Stimulated activated CD8-positive, alpha-beta memory T cell treated with anti-CD3 and anti-CD28 coated beads, Interleukin-7, amount 100 ng/mL, for 24 hours (primary cell): ENCODE measurements at places on chromosomes 5 and 9.

GRCh38 chr5:141420855-141421488 is at the start of gene PCDHGA11:
PCDHGA11 (plus strand) TSS chr5:141421051; CDS start chr5:141421228, 177 bp downstream.
- no peak for DNase-seq

DNA sequence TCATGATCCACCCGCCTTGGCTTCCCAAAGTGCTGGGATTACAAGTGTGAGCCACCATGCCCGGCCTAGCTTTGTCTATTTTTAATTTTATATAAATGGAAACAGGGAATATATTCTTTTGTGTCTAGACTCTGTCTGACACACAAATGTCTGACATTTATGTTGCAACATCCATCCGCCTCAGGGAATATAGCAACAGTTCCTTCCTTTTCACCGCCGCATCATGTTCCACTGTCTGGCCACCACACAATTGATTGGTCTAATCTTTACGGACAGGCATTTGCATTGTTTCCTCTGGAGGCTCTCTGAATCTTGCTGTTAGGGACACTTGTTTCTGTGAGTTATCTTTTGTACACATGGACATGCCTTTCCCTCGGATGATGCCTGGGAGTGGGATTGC is 20.1 kb upstream of the TBC1D9B start:
- DNase-seq: no peak

DNA sequence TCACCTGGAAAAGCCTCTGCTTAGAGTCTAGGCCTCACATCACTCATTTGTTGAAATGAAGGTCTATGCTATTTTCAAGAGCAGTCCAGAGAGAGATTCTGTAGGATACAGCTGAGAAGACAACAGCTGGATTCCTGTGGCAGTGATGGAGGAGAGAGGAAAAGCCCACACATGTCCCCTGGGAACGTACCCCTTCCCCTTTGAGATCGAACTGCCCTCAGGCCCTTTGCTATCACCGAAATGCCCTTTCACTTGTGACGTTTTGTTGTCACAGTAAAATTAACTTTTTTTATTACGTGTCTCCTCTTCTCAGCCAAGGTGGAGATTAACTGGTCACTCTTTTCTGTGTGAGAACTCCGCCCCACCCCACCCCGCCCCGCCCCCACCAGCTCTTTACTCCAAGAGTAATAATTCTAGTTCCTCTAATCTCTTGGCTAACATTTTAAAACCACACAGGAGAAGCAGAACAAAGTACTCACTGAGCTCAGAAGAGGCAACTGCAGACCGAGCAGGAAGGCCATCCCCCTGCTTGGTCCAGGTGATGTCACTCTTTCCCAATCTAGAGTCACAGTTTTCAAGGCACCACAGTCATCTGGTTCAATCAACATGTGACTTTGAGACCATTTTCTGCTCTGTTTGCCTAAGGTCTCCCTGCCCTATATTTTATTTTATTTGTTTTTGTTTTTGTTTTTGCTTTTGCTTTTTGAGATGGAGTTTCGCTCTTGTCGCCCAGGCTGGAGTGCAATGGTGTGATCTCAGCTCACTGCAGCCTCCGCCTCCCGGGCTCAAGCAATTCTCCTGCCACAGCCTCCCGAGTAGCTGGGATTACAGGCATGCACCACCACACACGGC is 105.6 kb downstream of the SUSD1 start:
- DNase-seq: no peak

- no peak for DNase-seq
Measured at GRCh38 chr9:13358128-13358527, 78.6 kb upstream of the MPDZ start.

DNA sequence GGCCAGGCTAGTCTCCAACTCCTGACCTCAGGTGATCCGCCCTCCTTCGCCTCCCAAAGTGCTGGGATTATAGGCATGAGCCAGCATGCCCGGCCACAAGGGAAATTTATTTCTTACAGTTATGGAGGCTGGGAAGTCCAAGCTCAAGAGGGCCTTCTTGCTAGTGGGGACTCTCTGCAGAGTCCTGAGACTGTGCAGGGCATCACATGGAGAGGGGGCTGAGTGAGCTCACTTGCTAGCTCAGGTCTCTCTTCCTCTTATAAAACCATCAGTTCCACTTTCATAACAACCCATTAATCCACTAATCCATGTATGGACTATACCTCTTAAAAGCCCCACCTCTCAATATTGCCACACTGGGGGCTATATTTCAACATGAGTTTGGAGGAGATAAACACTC is 5.1 kb upstream of the SPIN1 start:
- DNase-seq: no peak
